ENCODE measurements at places on chromosomes 11 and 22.

- no peak for DNase-seq
Measured at GRCh38 chr22:31872209-31872608, 72.1 kb upstream of the YWHAH start.

- no peak for DNase-seq
Measured at GRCh38 chr22:45069925-45070324, 60.1 kb upstream of the PHF21B start.

DNA sequence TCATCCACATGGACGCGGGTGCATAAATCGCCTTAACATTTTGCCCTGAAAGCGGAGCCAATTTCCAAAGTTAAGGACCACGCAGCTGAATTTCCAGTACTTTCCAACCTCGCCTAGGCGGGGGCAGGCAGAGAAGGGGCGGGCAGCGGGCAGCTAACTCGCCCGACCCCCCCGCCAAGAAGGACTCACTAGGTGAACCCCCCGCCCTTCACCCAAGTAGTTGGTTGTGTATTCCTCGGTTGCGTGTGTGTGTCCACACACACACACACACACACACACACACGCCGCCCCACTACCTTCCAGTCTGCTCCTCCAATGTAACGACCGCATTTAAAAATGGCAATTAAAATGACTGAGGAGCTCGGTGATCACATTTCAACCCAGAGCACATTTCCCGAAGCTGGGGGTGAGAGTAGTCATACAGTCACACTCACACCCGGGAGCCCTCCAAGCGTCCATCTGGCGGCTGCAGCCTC lies 1.4 kb downstream of the TENM4 start:
- DNase-seq: no peak

- DNase-seq: no peak
Measured at GRCh38 chr11:85718126-85718943, 32.3 kb upstream of the CCDC89 start.

- DNase-seq: no peak
Measured at GRCh38 chr11:13303668-13304649, 26.4 kb downstream of the BMAL1 start.

- DNase-seq: no peak
Measured at GRCh38 chr11:70660889-70661197, 262.5 kb downstream of the CTTN start.

DNA sequence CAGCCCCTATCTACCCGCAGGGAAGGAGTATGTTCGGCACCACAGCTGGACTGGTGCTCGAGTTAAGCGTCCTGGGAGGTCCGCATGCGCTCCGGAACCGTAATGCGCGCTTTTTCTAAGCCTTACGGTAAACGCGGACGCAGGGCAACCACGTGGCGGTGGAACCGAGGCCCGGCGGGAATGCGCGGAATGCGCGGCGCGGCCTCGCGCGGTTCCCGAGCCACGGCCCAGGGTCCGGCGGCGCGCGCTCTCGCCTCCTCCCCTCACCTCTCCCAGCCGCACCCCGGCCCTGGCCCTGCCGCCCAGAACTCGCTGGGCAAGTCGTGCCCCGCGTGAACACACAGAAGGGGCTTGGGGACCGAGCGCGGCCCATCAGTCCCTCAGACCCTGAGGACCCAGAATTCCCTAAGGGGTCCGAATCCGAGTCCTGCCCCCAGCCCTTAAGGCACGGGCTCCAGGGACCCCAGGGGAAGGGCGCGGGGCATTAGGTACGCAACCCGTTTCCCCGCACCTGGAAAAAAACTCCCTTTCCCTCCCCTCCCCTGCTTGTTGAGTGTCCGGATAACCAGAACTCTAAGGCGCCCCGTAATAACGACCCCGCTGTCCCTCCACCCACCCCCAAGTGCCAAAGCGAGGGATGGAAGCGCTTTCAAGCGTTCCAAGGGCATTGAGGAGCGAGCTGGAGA lies 4.3 kb upstream of the CCND1 start:
- no peak for DNase-seq

DNA sequence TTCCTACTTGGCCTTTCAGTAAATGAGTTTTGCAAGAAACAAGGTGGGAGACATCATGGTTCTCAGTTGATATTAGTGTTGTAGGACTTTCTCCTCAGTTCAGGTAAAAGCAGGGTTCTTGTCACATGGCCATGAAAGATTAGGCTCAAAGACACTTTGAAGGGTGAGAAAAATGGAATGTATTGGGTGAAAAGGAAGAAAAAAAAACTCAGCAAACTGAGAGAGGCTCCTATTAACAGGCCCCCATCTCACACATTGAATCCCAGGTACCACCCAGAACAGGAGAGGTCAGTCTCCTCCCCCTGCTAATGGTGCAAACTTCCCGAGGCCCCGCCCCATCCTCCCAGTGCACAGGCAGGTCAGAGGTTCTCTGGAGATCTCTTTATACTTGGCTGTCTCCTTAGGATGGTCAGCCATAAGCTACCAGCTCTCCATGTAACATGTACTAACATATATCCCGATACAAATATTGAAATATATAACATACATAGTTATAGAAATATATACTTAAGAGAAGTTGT lies 62.2 kb downstream of the MICAL2 start:
- DNase-seq: no peak

GRCh38 chr22:45538281-45538680 lies 35.6 kb downstream of the FBLN1 start:
- DNase-seq: no peak

DNA sequence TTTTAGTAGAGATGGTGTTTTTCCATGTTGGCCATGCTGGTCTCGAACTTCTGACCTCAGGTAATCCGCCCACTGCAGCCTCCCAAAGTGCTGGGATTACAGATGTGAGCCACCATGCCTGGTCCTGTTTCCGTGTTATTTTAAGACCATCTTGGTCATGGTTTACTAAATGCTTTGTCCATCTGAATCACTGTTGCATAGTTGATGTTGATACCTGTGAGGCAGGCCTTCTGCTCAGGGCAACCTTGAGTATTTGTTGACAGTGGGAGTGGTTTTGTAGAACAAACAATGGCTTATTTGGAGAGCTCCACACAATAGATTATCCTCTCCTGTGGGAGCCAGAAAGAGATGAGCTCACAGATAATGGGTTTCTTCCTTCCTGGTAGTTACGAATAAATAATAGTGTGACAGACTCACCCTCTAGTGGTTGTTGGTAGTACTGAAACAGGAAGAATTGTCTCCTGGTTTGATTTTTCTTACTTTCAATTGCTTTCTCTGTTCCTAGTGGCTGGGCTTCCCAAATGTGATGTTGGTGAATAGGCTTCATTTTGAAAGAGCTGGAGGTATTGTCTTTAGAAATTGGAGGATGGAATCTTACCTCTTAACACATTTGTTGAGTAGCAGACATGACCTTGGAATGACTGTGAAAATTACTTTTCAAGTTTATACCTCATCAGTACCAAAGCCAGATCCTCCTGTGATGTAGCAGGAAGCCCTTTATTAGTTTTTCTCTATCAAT lies 39.0 kb downstream of the CTNND1 start:
- no peak for DNase-seq

DNA sequence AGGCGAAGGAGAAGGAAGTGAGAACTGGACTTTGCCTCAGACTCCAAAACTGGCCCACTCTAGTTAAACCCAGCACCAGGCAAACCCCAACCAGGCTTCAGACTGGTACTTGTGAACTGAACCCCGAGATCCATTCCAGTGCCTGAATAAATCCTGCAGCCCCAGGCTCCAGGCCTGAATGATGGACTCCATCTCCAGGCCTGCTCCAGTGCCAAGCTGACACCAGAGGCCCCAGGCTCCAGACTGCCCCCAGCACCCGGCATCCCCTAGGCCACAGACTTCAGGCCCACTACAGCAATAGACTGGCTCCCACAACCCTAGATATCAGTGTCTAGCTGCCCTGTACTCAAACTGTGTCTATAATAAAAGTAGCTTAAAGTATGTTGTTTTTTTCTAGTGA lies 406.8 kb downstream of the FAM181B start:
- no peak for DNase-seq

Measured in esophagus squamous epithelium (tissue), 5 donors.